ENCODE measurements at places on chromosomes 5 and 9.

GRCh38 chr5:168647083-168647482 is 67.9 kb upstream of the PANK3 start:
- DNase-seq = no peak

DNA sequence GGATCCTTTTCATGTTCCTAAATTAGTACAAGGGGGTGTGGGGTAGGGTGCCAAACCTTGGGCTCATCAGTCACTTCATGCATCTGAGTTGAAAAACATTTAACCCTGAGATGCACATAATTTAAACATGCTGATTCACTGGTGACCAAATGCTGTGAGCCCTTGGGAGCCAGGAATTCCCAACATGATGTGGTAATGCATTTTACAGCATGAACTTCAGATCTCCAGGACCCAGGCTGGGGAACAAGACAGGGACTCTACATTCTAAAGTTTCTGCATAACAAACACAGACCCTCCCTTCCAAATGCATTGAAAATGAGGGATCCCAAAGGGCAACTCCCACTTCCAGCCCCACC is 322.2 kb downstream of the NDUFS4 start:
- no peak for DNase-seq

DNA sequence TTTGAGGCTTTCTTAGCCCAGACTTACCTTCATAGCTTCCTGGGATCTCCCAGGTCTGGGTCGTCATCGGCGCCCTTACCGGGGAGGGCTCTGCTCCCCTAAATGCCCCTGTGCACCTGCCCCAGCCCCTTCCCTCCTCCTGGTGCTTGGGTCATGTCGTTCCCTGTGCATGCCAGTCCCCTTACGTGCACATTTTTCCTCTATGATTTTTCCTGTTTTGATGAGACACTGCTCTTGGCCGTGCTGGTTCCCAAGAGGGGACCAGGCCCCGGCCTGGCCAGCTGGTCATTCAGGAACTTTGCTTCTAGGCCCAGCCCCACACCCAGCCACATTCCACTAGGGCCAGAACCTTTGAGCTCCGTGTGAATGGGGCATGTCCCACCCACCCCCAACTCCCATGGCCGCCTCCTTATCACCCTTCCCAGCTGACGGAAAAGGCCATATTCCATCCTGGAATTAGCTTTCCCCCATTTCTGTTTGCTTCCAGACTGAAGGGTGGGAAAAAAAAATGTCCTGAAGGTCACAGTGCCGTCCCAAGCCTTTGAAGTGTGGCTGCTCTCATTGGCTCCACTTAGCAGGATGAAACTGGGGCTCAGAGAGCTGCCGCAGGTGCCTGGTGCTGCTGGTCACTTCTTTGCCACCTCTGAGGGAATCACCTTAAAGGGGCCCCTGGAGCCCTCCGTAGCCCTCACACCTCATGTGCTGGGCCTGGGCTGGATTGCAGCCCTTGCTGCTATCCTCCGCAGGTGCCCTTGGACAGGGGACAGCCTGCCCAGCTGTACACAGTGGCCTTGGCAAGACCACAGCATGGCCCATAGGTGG is 25.1 kb downstream of the ERGIC1 start:
- DNase-seq = peak; percentile 92

GRCh38 chr9:104835161-104835560 is 71.2 kb downstream of the NIPSNAP3B start:
- DNase-seq = no peak

GRCh38 chr9:100117316-100117715 is 18.3 kb downstream of the INVS start:
- no peak for DNase-seq

DNA sequence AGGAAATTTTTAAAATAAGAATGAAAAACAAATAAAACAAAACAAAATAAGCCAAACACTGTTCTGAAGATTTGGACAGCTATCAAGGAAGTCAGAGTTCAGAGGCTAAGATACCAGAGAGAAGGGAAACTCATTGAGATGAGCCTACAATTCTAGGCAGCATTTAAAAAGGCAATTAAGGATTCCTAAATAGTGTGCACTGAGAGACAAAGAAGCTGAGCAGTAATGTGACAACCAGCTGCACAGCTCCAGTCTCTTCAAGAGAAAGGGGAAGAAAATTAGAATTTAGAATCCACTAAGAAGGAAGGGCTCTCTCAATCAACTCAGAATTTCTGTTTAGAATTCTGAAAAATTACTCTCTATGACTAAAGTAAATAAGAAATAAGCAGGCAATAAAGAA is 246.7 kb upstream of the COX7C start:
- DNase-seq = no peak

DNA sequence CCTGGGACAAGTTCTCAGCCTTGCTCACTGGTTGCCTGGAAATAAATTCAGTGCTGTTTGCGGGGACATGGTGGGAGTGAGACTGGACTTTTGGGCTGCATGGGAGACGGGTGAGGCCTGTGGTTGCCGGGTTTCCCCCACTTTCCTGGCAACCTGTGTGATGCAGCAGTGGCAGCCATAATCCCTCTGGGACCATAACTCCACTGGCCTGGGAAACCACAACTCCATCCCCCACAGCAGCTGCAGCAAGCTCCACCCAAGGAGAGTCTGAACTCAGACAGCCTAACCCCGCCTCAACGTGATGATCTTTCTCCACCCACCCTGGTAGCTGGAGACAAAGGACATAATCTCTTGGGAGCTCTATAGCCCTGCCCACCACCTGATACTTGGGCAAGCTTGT is 349.9 kb downstream of the PIK3R1 start:
- DNase-seq = no peak

GRCh38 chr5:137995077-137995748 is 37.7 kb downstream of the FAM13B start:
- DNase-seq = peak; percentile 32

- no peak for DNase-seq
Observed at GRCh38 chr9:34665067-34665380, 2.6 kb upstream of the CCL27 start.

GRCh38 chr9:25461416-25461815 is 216.8 kb downstream of the TUSC1 start:
- DNase-seq = no peak

- no peak for DNase-seq
Observed at GRCh38 chr5:141434006-141434405, 3.7 kb downstream of the PCDHGA12 start.

DNA sequence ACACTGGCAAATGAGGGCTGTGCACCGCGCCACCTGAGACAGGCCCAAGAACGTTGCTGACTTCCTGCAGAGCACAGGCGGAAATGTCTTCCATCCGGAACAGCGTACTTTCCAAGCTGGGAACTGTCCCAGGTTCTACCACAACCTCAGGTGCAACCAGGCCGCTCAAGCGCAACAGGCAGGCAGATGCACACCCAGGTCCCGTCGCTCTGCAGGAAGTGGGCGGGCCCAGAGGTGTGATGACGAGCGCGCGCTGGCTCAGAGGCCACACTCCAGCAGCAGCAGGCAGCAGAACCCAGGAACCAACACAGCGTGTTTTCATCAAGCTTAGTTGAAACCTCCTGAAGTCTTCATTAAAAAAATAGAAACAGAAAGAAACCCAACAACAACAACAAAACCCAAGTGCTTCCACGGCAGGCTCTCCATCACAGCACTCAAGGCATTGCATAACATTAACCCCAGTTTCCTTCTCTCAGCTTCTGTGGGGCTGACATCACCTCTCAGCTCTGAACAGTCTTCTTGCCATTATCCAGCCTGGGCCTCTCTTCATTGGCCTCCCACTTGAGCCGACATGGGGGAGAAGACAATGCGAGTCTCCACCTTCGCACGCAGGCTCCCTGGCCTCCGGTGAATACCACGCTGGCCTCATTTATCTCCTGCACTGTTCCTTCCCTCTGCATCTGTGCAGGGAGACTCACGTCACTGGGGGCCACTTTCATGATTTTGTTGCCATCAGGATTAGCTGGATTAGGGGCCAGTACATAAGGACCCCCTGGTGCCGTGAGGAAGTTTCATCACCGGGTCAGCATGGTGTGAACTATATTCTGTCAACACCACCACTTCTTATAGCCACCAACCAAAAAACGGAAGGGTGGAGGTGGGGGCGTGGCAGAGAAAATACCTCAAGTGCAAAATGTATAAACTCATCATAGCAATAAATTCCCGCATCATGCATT is 22.1 kb downstream of the PTCH1 start:
- no peak for DNase-seq

DNA sequence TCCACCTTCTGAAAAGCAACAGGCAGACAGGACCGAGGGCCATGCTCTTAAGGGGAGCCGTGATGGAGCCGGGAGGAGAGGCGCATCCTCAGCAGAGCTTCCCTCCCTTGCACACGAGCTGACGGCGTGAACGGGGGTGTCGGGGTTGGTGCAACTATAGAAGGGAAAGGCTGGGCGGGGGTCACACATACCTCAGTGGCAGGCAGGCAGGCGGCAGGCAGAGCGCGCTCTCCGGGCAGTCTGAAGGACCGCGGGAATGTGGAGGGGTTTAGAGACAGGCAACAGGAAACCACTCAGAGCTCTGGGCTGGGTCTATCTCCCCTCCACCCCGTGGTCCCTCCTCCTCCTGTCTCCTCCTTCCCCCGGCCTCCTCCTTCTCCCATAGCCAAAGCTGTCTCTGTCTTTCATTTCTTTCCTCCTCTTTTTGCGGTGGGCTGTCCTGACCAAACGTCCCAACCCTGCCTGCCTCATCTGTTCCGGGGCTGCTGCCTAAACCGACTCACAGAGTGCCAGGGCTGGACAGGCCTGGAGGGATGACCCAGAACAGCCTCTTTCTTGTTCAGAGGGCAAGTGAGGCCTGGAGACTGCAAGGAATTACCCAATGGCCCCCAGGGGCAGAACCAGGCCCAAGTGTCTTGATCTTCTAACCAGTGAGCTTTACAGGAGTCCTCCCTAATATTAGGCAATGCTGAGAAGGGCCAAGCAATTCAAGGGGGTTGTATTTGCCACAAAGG is at the start of gene SPARC:
Gene SPARC, minus strand, starts transcription at position 242 of the 734 bp plus-strand sequence. CDS start 10,727 bp downstream, outside the sequence.
- peak; percentile 76 for DNase-seq

- no peak for DNase-seq
Observed at GRCh38 chr5:140916325-140916724, 9.8 kb upstream of the PCDHAC1 start.

- no peak for DNase-seq
Observed at GRCh38 chr5:125011947-125012346, 265.5 kb upstream of the ZNF608 start.
